DMS 273 treated with DMSO at 0.1 percent for 48 hours (cell line): ENCODE measurements at places on chromosomes 7 and 10.

GRCh38 chr7:154857240-154857639 is 145.7 kb downstream of the PAXIP1 start:
- DNase-seq, result no peak

GRCh38 chr7:95598511-95598910 is 2.2 kb upstream of the PDK4 start:
- no peak for DNase-seq

DNA sequence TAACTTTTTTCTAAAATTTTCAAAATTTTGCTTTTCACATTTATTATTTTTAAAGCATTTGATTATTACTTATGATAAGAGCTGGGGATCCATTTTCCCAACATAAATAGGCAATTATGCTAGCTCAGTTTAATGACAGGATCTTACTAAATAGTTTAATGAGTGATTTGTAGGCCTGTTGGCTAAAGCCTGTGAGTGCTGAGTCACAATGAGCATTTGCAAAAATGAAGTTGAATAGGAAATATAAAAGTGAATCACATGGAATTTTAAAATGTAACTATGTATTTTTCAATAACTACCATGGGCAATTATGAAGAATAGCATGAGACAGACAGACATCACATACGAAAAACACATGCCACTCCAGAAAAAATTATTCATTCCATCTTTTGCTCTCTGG is 45.1 kb upstream of the ZPBP start:
- DNase-seq, result no peak

DNA sequence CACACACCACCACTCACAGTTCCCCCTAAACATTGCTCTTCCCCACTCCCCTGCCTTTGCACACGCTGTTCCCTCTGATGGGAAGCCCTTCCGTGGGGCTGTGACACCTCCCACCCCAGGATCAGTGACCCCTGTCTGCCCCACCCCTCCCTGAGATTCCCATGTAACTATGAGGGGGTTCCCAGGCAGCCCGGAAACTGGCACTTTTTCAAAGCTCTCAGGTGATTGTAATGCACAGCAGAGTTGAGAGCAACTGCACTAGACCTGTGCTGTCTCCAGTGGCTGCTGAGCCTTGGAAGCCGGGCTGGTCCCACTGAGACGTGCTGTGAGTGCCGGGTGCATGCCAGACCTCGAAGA is 29.8 kb downstream of the GPRIN2 start:
- no peak for DNase-seq

DNA sequence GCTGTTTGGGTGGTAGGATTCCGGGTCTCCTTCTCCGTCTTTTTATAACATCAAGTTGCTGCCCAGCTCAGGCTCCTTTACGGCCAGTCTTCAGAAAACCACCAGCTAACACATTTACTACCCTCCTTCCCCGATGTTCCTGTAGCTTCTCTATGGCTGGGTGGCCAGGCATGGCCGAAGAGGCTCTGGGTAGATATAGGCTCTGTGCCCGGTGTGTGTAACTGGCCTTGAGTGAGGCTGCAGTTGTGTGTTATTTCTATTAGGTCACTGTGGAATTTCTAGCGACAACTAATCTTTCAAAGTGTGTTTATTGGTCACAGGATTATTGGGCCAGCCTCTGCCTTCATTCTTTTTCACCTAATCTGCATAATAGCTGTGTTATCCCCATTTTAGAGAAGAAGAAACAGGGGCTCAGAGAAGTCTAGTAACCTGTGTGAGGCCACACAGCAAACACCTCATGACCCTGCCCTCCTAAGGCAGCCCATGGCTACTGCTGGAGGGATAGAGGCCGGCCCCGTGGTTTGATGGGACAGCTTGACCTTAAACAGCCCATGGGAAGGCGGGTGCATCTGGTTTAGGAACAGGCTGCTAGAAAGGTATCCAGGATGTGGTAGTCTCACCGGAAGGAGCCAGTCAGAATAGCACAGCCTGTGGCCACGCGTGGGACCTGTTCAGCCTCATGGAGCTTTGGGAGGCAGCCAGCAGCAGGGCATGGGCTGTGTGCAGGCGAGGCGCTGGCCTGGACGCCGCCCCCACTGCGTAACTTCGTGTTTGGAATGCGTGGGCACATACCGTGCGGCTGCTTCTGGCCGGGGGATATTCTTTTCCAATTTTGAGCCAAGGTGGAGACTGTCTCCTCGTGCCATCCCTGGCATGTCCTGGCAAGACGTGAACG is 29.7 kb downstream of the HTRA1 start:
- DNase-seq, result no peak

GRCh38 chr7:11707606-11708193 is 124.3 kb downstream of the THSD7A start:
- DNase-seq, result no peak

DNA sequence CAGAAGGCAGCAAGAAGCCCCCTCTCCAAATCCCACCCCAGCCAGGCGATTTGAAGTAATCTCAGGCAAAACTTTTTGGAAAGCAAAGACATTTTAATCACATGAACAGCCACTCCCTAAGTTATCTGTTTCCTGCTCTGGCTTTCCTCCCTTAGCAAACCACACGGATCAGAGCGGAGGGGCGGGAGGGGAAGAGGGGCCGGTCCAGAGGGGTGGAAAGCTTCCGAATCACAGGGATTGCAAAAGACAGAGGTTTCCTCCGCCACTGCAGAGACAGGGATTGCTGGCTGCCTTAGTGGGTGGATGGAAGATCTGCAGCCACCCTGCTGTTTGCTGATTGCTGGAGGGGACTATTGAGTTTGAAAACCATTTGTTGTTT is 41.2 kb downstream of the ZCCHC24 start:
- DNase-seq, result no peak

GRCh38 chr7:122384528-122384927 is 80.0 kb upstream of the FEZF1 start:
- DNase-seq, result no peak

GRCh38 chr10:46514899-46515298 is 41.6 kb downstream of the GPRIN2 start:
- DNase-seq, result no peak

GRCh38 chr10:20993389-20993788 is 96.3 kb upstream of the NEBL start:
- DNase-seq, result no peak

DNA sequence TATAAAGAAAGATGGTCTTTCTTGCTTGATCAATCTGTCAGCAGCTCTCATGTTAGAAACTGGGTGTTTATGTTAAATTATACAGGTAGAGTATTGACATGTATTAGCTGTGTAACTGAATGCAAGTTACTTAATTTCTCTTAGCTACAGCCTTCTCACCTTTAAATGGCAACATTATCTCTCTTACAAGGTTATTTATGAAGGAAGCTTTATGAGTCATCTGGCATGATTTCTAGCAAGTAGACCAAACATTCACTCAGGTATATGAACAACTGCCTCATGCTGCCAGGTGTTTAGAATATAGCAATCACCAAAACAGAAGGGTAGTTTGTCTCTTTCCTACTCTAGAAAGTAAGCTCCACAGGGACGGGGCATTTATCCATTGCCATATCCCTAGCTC is 8.5 kb downstream of the ARL4A start:
- DNase-seq, result no peak

- DNase-seq, result no peak
Measured at GRCh38 chr10:3064423-3064822, 2.9 kb upstream of the PFKP start.

DNA sequence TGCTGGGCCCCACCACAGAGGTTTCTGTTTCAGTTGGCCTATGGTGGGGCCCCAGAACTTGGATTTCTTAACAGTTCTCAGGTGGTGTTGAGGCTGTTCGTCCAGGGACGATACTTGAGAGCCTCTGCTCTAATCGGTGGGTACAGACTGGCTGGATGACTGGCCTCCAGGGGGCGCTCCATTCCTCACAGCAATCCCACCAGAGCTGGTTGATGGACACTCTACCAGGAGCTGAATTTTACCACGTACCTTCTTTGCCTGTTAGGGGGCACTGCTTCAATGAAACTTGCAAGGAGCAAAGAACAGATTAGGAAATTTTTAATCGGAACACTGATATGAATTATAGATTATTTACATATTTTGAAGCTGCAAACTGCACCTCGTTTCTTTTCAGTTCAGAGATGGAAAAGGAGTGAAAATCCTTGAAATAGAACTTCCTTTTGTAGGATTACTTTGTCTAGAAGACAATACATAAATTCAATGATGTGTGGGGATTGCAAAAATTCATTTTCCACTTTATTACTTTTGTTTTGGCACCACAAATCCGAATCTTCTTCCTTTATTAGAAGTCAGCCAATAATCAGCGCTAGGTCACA is 44.8 kb downstream of the KBTBD2 start:
- DNase-seq, result peak; percentile 70

GRCh38 chr7:132666071-132666773 is 90.0 kb upstream of the PLXNA4 start:
- no peak for DNase-seq

- no peak for DNase-seq
Measured at GRCh38 chr10:6399879-6400278, 180.2 kb downstream of the PRKCQ start.

DNA sequence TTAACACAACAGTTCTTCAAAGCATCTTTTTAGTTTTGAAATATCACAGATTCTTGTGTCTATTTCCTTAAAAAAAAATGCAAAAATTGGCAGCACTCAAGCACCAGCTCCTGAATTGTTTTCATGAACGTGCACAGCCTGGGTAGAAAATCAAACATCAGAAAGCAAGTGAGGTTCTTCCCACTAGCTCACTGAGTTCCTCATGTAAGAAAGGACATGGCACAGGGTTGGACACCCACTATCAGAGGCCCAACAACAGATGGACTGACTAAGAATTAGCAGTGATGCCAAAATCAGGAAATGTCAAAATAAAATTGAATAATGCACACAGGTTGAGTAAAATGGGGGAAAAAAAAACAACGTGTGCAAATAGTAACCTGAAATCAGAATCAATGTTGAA is 146.8 kb downstream of the PCLO start:
- no peak for DNase-seq

GRCh38 chr10:76882245-76882644 is 755.4 kb downstream of the KCNMA1 start:
- DNase-seq, result no peak
